Neuronal stem cell (in vitro differentiated cells): ENCODE measurements at places on chromosomes 12 and 14.

GRCh38 chr12:120252071-120252906 lies 13.2 kb downstream of the PXN start:
- no peak for DNase-seq

- no peak for DNase-seq
These were observed 143.7 kb downstream of the AKAP6 start for GRCh38 chr14:32472512-32473463.

DNA sequence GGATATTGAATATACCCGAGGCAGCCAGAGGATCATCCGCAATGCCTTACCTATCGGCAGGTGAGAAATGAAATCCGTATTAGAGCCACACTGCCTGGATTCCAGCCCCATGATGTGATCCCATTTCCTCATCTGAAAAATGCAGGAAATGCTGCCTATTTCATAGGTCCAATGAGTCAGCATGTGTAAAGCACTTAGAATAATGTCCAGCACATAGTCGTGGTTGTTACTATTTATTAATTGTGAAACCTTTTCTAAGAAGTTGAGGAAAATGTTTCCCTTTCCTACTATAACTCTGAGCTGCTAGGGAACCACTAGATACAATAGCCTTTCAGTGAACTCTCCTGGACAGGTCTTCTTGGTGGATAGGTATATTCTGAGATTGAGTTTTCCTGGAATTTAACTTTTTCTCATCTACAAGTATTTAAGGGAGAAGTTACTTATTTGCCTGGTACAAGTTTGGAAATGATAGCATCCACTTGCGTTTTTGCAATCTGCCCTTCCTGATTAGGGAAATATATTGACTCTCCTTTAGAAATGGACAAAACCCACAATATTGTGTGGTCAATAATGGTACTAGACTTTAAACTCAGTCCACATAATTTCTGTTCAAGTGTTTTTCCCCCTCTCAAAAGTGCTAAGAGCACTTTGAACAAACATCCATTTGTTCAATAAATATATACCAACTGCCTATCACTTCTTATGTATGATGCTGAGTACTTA lies 12.2 kb downstream of the POLR3B start:
- DNase-seq: no peak

GRCh38 chr12:16939871-16940306 lies 333.9 kb upstream of the LMO3 start:
- DNase-seq: peak; percentile 27

DNA sequence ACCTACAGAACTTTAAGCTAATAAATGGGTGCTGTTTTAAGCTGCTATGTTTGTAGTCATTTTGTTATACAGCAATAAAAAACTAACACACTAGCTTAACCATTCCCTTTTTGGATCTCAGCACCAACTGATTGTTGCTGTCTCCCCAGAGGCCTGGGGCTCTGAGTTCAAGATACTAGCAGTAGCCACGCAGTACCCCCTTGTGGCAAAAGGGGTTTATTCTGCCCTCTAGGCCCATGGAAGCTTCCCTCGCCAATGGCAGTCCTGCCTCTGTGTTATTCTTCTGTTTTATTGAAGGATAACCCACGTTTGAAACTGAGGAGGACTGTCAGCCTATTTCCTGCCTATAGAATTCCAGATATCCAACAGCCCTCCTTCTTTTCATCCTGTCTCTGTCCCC lies 455.3 kb upstream of the ATP2B1 start:
- no peak for DNase-seq

DNA sequence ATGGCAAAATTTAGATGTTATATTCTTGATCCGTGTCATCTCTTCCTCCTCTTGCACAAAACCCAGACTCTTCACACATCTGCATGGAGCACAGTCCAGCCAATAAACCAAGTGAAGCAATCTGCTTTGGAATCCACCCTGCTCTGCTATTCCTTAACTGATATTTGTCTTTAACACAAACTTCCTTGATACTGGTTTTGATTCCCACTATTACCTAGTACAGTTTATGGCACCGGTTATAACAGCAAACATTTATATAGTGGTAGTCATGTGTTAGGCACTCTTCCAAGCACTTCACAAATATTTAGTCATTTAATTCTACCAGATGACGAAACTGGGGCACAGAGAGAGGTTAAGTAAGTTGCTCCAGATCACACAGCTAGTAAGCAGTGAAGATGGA lies 12.5 kb downstream of the STYK1 start:
- no peak for DNase-seq

DNA sequence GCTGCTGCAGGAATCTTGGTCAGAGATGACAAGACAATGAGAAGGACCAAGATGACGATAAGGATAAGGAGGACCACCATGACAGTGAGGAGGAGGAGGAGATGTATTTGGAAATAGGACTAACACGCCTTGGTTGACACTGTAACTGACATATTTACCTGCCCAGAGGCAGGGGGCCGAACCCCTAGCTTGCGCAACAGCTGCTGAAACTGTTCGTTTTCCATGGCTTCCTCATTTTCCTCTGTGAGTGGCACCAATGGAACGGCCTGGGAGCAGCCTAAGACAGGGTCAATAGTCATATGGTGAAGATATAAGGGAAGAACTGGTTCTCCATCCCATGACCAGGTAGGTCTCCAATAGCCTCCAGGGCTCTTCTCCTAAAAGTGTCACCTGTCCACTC lies 28.8 kb downstream of the TIMELESS start:
- no peak for DNase-seq

GRCh38 chr12:92927055-92927435 lies 2.0 kb downstream of the EEA1 start:
- no peak for DNase-seq

GRCh38 chr14:74019408-74020137 lies 424 bp downstream of the BBOF1 start:
- no peak for DNase-seq

GRCh38 chr14:92998946-92999345 lies 76.0 kb downstream of the CHGA start:
- no peak for DNase-seq

DNA sequence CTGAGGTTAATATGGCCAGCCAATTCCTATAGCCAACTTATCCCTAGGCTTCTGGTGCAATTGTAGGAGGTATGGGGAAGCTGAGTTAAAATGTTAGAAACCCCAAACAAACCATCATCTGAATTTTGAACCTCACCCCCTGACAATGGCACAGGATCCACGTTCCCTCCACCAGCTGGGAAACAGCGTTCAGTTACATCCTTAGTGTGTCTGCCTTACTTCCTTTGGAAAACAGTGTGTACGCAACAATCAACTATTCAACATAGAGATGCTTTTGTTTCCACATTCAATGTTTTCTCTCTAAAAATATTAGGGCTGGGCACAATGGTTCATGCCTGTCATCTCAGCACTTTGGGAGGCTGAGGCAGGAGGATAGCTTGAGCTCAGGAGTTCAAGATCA lies 203.4 kb downstream of the TTC7B start:
- DNase-seq: no peak

- no peak for DNase-seq
These were observed 5.2 kb downstream of the TEDC1 start for GRCh38 chr14:105495990-105496830.

- DNase-seq: no peak
These were observed 64.4 kb upstream of the KICS2 start for GRCh38 chr12:64286521-64286920.

- DNase-seq: no peak
These were observed 193.8 kb downstream of the TMTC2 start for GRCh38 chr12:82880442-82880901.

GRCh38 chr14:29925736-29926135 lies 1.9 kb downstream of the PRKD1 start:
- no peak for DNase-seq

DNA sequence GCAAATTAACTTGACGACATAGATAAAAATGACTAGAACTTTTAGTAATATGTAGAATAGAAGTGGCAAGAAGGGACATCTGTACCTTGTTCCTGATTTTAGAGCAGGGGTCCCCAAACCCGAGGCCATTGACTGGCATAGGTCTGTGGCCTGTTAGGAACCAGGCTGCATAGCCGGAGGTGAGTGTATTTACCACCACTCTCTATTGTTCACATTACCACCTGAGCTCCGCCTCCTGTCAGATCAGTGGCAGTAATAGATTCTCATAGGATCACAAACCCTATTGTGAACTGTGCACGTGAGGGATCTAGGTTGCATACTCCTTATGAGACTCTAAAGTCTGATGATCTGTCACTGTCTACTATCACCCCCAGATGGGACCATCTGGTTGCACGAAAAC lies 113.6 kb upstream of the AVPR1A start:
- DNase-seq: no peak

- no peak for DNase-seq
These were observed 19.4 kb upstream of the ZDHHC22 start for GRCh38 chr14:77161011-77161410.

DNA sequence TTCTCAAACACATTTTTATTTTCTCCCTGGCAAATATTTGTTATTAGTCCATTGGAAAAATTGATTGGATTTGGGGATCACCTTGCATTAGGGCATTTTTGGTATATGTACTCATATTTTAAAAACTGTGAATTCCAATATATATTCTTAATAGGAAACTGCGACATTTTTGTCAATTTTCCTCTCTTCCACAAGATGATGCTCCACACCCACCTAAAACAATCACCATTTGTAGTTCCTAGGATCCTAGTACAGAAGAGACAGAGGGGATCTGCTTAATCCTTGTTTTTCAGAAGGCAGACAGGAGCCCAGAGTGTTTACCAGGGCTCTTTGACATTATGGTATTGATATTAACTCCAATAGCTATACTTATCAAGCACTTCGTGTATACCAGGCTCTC lies 22.8 kb upstream of the OASL start:
- DNase-seq: no peak

DNA sequence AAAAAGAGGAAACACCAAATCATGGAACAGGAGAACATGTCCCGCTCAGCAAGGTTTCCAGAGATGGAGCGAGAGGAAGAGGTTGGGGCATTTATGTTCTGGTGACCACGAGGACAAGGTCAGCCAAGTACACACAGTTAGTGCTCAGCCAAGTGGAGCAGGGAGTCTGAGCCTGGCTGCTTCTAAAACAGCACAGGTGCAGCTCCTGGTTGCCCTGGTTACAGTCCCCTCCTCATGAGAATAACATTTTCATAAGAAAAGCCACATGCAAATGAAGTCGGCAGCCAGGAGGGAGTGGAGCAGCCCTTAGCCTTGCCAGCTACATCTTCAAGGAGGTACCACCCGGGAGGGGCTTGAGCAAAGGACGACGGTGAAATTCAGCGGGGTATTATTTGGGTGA lies 81.8 kb downstream of the NOS1 start:
- DNase-seq: no peak

GRCh38 chr12:66258011-66258410 lies 44.3 kb upstream of the HELB start:
- no peak for DNase-seq

GRCh38 chr14:99624971-99625370 lies 20.0 kb upstream of the HHIPL1 start:
- DNase-seq: no peak

DNA sequence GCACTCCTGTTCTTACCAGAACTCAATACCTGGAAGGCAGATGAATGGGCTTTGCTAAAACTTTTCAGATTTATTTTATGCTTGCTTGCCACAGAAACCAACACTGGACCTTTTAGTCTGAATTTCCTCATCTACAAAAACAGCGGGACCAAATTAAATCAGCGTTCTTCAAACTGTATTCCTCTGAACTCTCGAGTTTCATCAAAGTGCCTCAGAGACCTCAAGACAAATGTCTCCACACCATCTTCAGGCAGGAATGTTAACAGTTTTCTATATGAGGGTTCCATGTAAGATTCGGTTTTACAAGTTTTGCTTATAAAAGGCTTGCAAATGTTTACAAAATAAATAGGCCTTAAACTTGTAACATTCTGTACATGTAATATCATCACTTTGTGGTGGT lies 74.6 kb downstream of the MED13L start:
- no peak for DNase-seq

DNA sequence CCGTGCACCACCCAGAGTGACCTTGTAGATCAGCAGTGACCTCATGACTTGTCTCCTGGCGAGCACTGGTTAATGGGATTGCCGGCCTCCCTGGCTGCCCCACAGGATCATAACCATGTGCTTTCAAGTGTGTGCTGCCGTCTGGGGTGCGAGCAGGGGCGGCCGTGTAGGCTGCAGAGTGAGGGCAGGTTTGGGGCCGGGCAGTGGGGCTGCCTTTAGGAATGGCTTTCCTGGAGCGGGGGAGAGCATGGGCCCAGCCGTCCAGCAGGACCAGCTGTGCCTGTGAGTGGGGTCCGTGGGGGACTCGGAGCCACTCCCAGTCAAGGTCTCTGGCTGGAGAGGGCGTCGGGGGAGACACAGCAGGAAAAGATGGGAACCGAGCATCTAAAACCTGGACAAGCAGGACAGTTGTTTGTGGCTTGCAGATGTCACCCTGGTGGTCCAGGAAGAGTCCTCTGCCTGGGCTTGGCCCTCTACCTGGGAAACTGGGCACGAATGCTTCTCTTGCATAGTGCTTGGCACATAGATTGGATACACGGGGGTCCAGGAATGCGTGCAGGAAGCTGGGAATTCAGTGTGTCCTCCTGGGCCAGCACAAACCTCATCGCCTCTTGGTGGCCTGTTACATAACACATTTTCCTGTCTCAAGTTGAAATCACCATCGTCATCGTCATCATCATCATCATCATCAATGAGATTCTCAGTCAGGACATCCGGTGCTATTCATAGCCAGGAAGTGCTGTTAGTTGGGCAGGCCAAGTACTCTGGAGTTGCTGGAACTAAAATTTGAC lies 96.0 kb downstream of the ADGRD1 start:
- DNase-seq: no peak

DNA sequence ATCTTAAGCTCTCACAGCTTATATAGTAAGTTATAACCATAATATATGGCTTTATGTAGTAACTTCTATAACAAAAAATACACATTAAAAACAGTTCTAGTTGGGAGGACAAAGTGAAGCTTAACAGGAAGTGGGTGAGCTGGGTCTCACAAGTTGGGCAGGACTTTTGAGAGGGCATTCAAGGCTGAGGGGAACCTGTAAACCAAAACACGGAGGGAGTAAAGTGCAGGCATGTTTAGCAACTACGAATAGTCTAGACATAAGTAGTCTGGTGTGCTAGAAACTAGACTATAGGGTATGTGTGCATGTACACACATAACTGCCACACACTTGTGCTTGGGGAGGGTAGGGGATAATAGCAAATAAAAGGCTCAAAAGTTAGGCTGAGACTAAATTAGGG lies 14.2 kb upstream of the NEK9 start:
- no peak for DNase-seq
